ENCODE measurements at places on chromosomes 2 and 18.

- no peak for DNase-seq
Measured at GRCh38 chr18:58868440-58868839, 3.8 kb downstream of the ZNF532 start.

DNA sequence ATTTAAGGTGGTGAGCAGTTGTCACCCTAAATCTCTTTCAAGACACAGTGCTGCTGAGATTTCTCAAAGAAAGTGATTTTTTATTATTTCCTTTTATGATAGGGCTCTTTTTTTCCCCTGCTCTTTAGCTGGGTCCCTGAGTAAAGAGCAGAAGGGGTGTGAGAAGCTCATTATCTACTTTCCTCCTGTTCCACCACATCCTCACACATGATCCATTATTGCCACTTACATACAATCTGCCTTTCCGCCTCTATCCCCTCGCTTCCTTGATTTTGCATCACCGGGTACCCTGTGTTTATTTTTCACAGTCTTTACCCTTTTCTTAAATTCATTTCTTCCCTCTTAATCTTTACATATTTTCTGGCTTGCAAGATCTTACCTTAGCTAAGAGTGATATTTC, 93.9 kb upstream of the CCDC85A start:
- no peak for DNase-seq

- DNase-seq: peak; percentile 52
Measured at GRCh38 chr2:148273158-148273691, 252.3 kb downstream of the MBD5 start.

GRCh38 chr18:27004056-27004829, 138.7 kb upstream of the AQP4 start:
- peak; percentile 1 for DNase-seq

DNA sequence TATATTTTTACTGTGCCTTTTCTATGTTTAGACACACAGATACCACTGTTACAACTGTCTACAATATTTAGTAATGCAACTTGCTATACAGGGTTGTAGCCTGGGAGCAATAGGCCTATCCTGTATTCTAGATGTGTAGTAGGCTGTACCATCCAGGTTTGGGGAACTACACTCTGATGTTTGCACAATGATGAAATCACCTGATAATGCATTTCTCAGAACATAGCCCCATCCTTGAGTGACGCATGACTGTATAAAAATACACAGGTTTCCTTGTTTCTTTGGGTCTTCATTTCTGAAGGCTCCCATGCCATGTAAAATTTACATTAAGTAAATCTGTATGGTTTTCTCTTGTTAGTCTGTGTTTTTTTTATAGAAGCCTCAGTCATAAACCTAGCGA, 270.9 kb upstream of the SKOR2 start:
- no peak for DNase-seq

DNA sequence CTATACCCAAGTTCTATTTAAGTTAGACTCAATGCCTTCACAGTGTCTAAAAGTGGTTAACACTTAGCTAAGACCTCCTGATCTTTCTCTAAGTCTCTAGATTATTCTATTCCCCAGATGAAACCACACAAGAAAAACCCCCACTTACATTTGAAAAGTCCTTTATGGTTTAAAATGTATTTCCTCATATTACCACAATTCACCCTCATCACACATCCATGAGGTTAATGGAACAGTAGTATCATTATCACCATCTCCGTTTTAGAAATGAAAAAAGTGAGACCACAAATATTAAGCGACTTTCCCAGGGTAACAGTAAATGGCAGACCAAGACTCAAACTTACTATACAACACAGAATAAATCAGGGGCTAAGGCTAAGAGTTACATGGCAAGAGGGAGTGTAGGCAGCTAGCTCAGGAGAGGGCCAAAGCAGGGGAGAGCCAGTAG, 28.6 kb downstream of the EPG5 start:
- DNase-seq: no peak

- peak; percentile 70 for DNase-seq
Measured at GRCh38 chr2:205650450-205650849, 31.9 kb upstream of the NRP2 start.

DNA sequence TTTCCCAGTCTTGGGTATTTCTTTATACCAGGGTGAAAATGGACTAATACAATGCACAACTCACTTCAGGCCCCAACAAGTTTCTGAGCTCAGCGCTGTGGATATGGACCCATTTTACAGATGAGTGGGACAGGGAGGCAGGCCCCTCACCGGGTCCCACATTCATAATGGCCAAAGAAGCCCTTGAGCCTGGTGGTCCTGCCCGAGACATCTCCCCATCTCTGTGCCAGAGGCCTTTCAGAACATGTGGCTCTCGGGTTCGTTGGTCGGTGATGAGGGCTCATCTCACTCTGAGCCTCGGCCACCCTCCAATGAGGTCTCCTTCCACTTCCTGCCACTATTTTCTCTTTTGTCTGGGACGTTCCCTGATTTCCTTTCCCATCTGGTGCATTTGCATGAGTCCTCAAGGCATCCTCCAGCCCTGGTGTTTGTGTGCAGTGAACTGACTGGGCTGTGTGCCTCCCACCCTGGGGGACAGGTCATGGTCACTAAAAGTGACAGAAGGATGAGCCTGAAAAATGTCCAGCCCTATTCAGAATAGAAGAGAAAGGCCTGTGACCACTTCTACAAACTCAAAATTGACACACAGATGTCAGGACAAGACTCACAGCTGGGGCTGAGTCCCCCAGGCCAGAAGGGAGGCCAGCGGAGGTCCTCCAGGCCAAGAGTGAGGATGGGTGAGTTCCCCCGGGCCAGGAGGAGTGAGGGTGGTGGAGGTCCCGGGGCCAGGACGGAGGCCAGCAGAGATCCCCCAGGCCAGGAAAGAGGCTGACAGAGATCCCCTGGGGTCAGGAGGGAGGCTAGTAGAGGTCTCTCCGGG, 134.5 kb downstream of the PTGR3 start:
- DNase-seq: no peak

DNA sequence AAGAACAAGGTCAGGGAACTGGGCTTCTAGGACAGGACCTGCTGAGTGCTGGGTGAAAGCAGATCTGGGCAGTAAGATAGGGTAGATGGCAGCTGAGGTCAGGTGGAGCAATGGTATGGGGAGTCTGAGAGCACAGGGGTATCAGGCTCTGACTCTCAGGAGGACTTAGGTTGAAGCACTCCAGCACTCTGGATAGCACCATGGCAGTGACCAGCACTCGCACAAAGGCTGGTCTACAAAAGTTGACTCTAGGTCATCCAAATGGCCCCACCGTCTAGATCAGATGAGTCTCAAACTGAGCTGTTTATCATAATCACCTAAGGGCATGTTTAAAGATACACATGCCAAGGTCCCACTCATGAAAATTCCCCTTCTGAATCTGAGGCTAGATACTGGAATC, 60.1 kb downstream of the CDKL4 start:
- DNase-seq: no peak

- DNase-seq: no peak
Measured at GRCh38 chr2:189876271-189876670, 92.0 kb downstream of the PMS1 start.

DNA sequence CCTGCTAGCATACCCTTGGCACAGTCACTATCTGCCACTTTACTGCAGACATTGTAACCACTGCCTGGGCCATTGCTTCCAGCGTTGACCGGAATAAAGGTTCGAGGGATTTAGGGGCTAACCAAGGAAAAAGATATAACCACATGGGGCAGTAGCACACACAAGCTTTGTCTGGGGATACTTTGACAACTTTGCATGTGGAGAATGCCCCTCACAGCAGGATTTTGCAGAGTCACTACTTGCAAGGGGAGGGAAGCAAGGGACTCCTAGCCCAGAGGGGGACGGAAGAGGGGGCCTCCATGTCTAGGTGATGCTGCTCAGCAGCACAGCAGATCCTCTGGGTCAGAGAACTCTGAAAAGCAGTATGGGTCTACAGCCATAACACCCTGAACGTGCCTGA, 138.7 kb downstream of the SPP2 start:
- no peak for DNase-seq

DNA sequence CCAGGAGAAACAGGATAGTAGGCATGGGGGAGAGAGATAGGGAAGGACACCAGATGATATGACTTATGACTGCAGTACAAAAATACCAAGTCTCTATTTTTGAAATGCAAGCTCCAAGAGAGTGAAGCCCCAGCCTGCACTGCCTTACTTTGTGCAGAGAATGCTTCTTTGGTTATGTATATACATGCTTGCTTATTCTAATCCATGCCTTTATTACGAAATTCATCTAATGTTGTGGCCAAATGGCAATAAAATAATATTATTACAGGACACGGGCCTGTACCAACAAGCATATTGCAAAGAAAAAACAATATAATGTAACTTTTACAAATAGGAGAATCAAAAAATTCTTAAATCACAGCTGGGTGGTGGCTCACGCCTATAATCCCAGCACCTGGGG, 110.8 kb downstream of the BCL11A start:
- peak; percentile 42 for DNase-seq

DNA sequence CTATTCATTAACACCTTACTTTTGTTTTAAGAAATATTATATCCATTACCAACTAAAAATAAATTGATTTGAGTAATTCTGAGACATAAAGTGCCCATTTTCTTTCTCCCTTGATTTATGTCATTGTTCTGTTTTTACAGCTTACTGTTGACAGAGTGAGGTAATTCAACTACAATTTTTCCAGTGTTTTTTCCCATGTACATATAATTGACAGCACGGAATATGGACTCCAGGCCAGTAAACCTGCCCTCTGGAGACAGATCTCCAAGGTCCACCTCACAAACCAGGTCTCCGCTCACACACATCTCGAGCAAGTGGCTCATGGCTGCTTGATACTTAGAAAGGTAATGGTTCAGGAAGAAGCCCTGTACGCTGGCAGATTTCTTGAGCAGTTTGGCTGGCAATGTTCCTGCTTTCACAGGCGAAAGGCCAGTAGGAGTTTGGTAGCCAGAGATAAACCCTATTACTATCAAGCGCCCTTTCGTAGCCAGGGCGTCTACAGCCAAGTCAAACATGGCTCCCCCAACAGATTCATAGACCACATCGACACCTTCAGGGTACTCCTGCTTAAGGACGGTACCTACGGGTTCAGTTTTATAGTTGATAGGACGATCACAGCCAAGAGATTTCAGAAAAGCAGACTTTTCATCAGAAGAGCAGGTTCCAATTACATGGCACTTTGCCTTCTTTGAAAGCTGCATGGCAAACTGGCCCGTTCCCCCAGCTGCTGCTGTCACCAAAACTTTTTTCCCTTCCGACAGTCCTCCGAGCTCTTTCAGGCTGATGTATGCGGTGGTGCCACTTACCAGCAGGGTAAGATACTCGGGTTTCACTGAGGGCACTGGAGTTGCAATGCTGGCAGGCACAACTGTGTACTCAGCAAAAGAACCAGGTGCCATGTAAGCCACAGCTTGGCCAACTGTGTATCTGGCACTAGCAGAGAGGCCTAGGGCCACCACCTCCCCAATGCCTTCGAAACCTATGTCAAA, 7.4 kb downstream of the PTGR3 start:
- DNase-seq: no peak

DNA sequence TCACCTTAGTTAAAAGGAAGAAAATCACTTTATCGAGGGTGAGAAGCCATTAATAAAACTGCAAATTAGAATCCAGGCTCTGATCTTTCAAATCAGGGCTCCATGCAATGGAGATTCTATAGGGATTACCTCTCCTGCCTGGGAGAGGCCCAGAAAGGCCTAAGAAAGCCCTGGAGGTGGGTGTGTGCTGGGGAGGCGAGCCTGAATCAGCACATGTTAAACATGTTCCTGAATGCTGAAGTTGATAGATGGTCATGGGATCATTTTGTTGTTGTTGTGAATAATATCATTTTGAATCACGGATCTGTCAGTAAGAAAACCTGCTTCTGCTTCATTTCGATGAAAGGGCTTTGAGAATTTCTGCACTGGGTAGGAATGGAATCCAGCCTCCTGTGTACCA, 254.3 kb downstream of the ACKR3 start:
- no peak for DNase-seq

DNA sequence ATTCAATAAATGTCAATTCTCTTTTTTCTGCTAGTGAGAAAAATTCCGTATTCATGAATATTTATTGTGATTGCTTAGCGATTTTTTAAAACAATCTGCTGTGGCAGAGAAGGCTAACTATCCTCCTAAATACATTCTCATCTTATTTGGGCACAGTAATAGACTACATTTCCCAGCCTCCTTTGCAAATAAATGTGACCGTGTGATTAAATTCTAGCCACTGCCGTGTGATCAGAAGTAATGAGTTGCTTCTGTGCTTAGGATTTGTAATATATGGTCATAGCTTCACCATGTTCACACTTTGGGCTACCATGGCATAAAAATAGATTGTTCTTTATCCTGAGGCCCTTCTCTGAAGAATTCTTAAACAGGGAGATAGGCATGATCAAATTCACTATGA, 179.6 kb downstream of the FAM124B start:
- DNase-seq: peak; percentile 24

DNA sequence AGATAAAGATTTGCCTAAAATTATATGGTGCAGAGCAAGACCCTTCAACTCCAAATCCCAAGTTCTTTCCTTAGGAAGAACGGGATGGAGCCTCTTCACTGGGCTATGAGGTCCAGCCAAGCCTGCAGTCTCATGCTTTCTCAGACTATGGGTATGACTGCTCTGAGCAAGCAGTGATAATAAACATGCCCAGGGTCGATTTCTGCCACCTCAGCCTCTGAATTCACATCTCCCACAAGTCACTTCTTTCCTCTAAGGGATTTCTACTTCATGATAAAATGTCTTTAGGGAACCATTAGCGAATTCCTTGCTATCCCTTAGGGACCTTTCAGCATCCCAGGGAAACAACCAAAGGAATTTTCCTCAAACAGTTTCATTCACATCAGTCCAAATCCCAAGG, 94.8 kb downstream of the GFPT1 start:
- peak; percentile 50 for DNase-seq

DNA sequence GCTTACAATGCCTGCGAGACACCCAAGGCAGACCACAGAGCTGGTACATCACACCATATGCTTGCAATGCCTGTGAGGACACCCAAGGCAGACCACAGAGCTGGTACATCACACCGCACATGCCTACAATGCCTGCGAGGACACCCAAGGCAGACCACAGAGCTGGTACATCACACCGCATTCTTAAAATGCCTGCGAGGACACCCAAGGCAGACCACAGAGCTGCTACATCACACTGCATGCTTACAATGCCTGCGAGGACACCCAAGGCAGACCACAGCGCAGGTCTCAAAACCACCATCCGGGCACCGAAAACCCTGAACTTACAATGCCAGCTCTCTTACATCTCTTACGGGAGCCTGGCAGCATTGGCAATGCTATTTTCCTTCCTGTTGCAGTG, 799.6 kb downstream of the GALR1 start:
- DNase-seq: no peak
